ENCODE measurements at places on chromosomes 6 and 20.
A peak's percentile ranks its signal among the peaks of the same experiment; 100 is the strongest.

DNA sequence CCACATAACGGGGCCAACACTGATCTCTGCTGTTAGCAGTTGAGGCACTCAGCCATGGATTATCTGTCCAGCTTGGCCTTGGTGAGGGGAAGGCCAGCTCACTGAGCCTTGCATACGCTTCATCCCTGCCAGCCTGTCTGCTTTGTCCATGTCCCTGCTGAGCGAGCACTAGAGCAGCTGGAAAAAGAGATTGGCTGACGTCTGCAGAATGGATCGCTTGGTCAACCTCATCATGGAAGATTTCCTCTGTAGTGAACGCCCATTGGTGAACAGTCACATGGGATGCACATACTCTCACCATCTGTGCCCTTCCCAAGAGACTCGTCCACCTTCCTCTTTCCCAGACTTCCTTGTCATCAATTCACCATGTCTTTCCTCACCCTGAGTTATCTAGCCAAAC, 26.9 kb downstream of the MUC22 start:
- peaks cover 5% of the 10 kb centered on the region for H3K27me3 ChIP-seq
- H3K4me1 ChIP-seq: no peaks in the 10 kb centered on the region
- no peaks in the 10 kb centered on the region for H3K36me3 ChIP-seq
- H3K4me3 ChIP-seq: no peak overlapping the region
- DNase-seq: no peak

GRCh38 chr20:62806383-62807050, 1.9 kb downstream of the OGFR start:
- H3K4me1 ChIP-seq: peaks cover 41% of the 10 kb centered on the region

GRCh38 chr6:87925373-87926060, 122.1 kb upstream of the SPACA1 start:
- no peak overlapping the region for H3K27ac ChIP-seq
- H3K4me1 ChIP-seq: peaks cover 4% of the 10 kb centered on the region
- no peaks in the 10 kb centered on the region for H3K36me3 ChIP-seq
- no peak for DNase-seq

GRCh38 chr20:54625497-54625896, 150.1 kb downstream of the DOK5 start:
- no peaks in the 10 kb centered on the region for H3K36me3 ChIP-seq
- H3K4me3 ChIP-seq: no peak overlapping the region
- no peaks in the 10 kb centered on the region for H3K27me3 ChIP-seq
- no peak for DNase-seq
- H3K27ac ChIP-seq: no peak overlapping the region

GRCh38 chr6:155154158-155154830, 109.5 kb upstream of the CLDN20 start:
- no peaks in the 10 kb centered on the region for H3K27me3 ChIP-seq
- no peaks in the 10 kb centered on the region for H3K36me3 ChIP-seq
- no peak for DNase-seq

DNA sequence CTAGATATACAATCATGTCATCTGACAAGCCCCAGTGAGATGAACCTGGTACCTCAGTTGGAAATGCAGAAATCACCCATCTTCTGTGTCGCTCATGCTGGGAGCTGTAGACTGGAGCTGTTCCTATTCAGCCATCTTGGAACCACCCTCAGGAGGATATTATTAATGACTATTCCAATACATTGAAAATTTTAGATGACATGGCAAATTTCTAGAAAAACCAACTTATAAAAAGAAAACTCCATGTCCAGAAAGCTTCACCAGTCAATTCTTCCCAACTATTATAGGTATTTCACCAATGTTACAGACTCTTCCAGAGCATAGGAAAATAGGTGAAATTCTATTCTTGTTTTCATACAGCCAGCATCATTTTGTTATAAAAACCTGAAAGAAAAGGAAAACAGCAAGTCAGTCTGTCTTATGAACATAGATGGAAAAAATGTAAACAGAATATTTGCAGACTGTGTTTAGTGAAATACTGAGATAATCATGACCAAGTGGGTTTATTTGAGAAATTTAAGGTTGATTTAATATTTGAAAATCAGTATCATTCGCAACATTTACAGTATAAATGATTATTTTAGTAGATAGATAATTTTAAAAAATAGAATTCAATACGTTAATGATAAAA, 43.3 kb downstream of the ATRN start:
- no peaks in the 10 kb centered on the region for H3K27me3 ChIP-seq
- H3K4me3 ChIP-seq: no peak overlapping the region
- DNase-seq: no peak
- H3K4me1 ChIP-seq: no peaks in the 10 kb centered on the region
- H3K27ac ChIP-seq: no peak overlapping the region

DNA sequence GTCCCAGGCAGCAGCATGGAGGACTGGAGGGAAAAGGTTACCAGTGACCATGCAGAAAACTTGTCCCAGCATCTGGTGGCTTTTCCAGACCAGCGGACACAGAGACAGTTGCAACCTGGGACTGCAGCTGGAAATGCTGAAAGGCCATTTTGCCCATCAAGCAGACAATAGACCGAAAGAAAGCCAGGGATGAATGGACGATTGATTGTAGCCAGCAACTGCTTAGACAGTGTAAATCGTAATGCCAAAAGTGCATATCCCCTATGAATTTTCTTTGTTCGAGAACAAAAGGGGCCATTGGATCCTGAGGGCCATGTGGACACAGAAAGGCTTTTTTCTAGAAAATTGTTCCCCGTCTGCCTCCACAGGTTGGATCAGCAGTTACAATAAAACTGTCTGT, 115.7 kb downstream of the MBOAT1 start:
- H3K4me3 ChIP-seq: no peak overlapping the region
- H3K36me3 ChIP-seq: peaks cover 10% of the 10 kb centered on the region
- H3K4me1 ChIP-seq: peaks cover 27% of the 10 kb centered on the region
- H3K27ac ChIP-seq: no peak overlapping the region
- no peak for DNase-seq
- H3K27me3 ChIP-seq: no peaks in the 10 kb centered on the region

DNA sequence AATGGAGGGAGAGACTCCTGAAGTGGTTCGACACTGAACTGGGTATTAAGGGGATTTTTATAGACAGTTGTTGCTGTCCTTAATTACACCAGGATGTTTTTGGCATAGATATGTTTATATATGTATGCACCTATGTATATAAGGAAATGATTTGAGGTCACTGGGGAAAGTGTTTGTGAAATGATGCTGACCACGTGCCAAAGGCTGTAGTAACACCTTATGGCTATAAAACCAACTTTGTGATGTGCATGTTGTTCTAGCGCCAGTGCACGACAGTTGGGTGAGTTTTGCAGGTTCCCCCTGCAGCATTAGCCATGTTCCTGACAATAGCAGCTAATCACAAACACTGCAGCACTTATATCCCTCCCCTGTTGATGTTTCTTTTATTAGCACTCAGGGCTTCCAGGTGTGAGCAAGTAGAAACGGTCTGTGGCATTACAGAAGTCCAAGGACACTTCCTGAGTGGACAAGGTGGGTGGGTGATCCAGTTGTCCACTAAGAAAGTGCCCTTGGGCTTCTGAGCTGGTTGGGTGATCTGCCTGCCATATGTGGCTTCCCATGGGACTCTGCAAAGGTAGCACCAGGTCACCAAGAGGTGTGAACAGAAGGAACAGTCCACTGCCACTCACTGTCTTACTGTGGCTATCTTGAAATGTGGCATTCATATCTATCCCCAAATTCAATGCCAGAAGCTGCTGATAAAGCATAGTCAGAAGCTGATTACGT, 63.0 kb upstream of the RBM24 start:
- no peak for DNase-seq
- no peak overlapping the region for H3K4me3 ChIP-seq
- peaks cover 11% of the 10 kb centered on the region for H3K4me1 ChIP-seq
- H3K27ac ChIP-seq: no peak overlapping the region
- no peaks in the 10 kb centered on the region for H3K27me3 ChIP-seq

DNA sequence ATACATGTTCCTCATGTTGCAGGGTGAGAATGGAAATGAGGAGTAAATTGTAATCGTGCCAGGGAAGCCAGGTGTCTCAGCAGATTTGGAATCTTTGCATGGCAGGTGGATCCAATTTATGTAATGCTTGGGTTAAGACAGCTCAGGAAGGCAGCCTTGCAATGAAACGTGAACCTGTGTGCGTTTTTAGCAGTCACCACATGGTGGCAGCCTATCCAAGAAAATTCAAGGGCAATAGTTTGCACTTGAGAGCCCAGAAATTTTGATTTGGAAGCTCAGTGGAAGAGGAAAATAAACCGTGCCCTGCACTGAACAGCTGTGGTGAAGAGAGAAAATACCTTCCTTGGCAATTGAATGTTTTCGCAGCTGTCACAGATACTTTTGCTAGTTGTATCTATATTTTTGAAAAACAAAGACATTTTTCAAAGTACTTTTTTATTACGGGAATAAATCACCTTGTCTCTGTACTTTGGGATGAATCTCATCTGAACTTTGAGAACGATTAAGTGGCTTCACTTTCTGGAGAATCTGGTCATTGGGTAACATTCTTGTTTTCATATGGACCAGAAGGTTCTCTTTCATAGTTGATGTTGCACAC, 26.5 kb downstream of the MTHFD1L start:
- peaks cover 7% of the 10 kb centered on the region for H3K36me3 ChIP-seq
- no peak for DNase-seq
- H3K27me3 ChIP-seq: no peaks in the 10 kb centered on the region
- no peak overlapping the region for H3K27ac ChIP-seq
- no peak overlapping the region for H3K4me3 ChIP-seq
- peaks cover 15% of the 10 kb centered on the region for H3K4me1 ChIP-seq

- H3K27ac ChIP-seq: no peak overlapping the region
- H3K4me1 ChIP-seq: peaks cover 44% of the 10 kb centered on the region
- H3K36me3 ChIP-seq: no peaks in the 10 kb centered on the region
- no peaks in the 10 kb centered on the region for H3K27me3 ChIP-seq
Measured at GRCh38 chr6:4614637-4615036, 161.6 kb upstream of the CDYL start.

DNA sequence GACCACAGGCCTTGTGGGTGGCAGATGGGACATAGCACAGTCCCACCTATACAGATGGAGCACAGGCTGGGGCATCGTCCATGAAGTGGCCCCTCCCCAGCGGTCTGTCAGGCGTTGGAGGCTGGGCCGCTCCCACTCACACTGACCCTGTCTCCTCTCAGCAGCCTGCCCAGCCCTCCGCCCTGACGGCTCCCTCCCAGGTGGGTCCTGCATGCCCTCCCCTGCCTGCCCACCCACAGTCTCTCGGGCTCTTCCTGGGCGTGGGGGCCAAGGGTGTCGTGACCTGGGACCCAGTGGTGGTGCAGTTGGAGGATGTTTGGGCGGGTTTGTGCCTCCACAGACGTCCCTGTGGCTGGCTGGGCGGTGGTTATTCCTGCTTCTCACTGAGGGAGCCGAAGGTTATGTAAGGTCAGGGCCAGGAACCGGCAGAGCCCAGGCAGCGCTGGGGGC, 22.3 kb downstream of the COL20A1 start:
- no peak overlapping the region for H3K27ac ChIP-seq
- H3K4me3 ChIP-seq: no peak overlapping the region
- DNase-seq: no peak
- no peaks in the 10 kb centered on the region for H3K27me3 ChIP-seq
- peaks cover 12% of the 10 kb centered on the region for H3K4me1 ChIP-seq
- no peaks in the 10 kb centered on the region for H3K36me3 ChIP-seq

DNA sequence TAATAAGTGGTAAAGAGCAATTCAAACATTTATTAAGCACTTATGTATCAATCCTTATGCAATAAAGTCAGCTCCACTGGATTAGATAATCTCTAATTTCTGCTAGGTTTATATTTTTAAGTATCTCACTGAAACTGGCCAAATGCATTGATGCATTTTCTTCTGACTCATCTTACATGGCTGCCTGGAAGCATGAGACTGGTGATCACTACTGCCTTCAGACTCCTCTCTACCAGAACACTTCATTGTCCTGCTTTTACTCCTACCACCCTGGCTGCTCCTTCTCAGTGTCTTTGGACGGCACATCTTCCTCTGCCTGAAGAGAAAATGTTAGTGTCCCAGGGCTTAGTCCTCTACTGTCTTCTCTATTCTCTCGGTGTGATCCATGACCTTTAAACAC, 7.4 kb downstream of the CEP85L start:
- H3K27me3 ChIP-seq: no peaks in the 10 kb centered on the region
- H3K4me3 ChIP-seq: no peak overlapping the region
- H3K4me1 ChIP-seq: peaks cover 14% of the 10 kb centered on the region
- no peaks in the 10 kb centered on the region for H3K36me3 ChIP-seq

- no peaks in the 10 kb centered on the region for H3K27me3 ChIP-seq
- peak overlapping the region; percentile 78 for H3K27ac ChIP-seq
- peak; percentile 85 for DNase-seq
- H3K4me1 ChIP-seq: peaks cover 17% of the 10 kb centered on the region
- no peak overlapping the region for H3K4me3 ChIP-seq
Measured at GRCh38 chr6:160028487-160029275, 59.8 kb downstream of the IGF2R start.

- no peak overlapping the region for H3K27ac ChIP-seq
- H3K4me3 ChIP-seq: no peak overlapping the region
- H3K4me1 ChIP-seq: no peaks in the 10 kb centered on the region
- no peaks in the 10 kb centered on the region for H3K27me3 ChIP-seq
Measured at GRCh38 chr6:82072751-82073150, 174.8 kb downstream of the IBTK start.

GRCh38 chr6:37602346-37602745, 95.3 kb downstream of the MDGA1 start:
- H3K27me3 ChIP-seq: peaks cover 20% of the 10 kb centered on the region
- no peak overlapping the region for H3K4me3 ChIP-seq
- no peaks in the 10 kb centered on the region for H3K4me1 ChIP-seq

GRCh38 chr6:33415831-33416230, 2.1 kb downstream of the CUTA start:
- H3K27me3 ChIP-seq: no peaks in the 10 kb centered on the region
- peaks cover 47% of the 10 kb centered on the region for H3K36me3 ChIP-seq
- no peak for DNase-seq
- H3K4me1 ChIP-seq: peaks cover 86% of the 10 kb centered on the region

DNA sequence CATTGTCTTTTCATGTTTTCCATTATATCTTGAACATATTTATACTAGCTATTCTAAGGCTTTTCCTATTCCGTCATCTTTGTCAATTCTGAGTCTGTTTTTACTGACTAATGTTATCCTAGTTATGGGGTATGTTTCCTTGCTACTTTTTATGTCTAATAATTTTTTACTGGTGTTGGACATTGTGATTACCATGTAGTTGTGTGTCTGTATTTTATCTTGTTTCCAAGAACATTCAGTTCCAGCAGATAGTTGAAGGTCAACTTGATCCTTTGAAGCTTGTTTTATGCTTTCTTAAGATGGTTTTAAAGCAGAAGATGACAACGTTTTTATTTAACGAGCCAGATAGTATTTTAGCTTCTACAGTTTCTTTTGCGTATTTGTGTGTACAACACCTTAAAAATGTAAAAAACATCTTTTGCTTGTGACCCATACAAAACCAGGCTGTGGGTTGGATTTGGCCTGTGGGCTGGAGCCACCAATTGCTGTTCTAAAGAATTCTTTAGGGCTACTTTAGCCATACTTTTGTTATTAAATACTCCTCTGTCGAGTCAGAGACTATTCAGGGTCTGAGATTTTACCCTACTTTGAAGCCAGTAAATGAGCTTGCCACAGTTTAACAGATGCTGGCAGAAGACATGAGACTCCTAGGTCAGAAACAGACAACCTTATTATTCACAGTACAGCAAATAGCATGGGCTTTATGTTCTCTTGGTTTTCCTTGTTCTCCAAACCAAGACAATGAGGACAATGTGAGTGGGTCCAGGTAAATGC, 38.7 kb upstream of the REV3L start:
- H3K27ac ChIP-seq: no peak overlapping the region
- DNase-seq: no peak

- no peak overlapping the region for H3K27ac ChIP-seq
- no peak for DNase-seq
- no peaks in the 10 kb centered on the region for H3K27me3 ChIP-seq
- H3K4me3 ChIP-seq: peak overlapping the region; percentile 56
- peaks cover 27% of the 10 kb centered on the region for H3K36me3 ChIP-seq
Measured at GRCh38 chr6:26441977-26442376, 1.7 kb downstream of the BTN3A3 start.

- H3K4me3 ChIP-seq: no peak overlapping the region
- H3K27me3 ChIP-seq: no peaks in the 10 kb centered on the region
Measured at GRCh38 chr6:100335991-100336390, 128.7 kb downstream of the SIM1 start.

All from esophagus muscularis mucosa (tissue), 4 donors.